ENCODE measurements at places on chromosomes 7 and 10.

DNA sequence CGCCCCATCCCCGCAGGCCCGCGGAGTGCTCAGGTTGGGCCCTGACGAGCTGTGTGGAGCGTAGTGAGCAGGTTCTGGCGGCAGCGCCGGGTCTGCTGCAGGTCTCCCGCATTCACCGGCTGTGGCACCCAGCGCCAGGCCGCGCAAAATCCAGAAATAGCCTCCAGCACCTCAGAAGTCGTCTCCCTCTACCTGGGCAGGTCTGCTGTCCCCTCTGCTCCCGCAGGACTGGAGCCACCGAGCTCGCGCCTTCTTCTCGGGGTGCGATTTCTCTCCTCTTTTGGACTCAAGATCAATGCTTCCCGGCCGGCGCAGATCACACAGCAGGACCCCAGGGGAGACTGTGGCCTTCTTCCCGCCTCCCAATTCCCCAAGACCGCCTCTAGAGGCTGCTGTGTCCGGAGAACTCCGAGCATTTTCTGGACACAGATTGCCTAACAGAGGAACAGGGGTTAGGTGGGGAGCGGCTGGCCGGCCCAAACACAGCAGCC lies 8.4 kb downstream of the TLX1 start:
- no peak for DNase-seq

- DNase-seq, result no peak
Measured at GRCh38 chr10:123885406-123886170, 6.0 kb downstream of the CPXM2 start.

GRCh38 chr10:129659508-129660268 lies 192.6 kb downstream of the MGMT start:
- no peak for DNase-seq

DNA sequence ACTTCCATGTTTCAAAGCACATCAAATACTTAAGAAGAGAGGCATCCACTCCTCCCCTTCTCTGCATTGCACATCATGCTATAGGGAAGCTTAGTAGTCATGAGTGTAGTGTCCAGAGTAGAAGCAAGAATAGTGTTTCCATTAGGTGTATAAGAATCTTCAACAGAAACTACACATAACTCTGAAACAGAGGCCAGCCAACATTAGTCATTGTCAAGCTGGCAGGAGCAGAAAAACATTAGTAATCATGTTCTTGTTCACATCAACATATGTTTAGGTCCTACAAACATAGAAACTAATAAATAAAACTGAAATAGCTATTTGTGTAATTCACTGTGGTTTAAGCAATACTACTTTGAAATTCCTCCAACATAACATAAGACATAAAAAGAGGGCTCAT lies 370.2 kb downstream of the PPP1R3A start:
- no peak for DNase-seq

- no peak for DNase-seq
Measured at GRCh38 chr7:17086403-17086802, 204.6 kb upstream of the AGR3 start.

DNA sequence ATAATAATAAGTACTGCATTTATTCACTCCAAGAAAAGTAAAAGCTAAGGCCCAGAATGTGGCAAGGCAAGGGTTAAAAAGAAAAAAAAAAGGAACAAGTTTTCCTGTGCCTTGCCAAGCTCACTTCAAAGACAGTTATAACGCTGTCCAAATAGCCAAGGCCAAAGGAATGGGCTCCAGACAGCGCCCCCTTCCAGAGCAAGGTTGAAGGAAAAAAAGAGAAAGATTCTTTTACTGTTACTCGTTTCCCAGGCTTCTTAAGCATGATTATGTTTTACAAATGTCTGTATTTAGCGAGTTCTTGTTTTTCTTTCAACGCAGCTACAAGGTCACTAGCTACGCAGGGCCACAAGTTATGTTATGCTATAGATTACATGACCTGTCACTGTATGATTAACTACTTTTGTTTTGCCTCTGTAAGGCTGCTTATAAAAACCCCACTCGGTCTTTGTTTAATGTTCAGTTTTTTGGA lies 9.1 kb upstream of the EIF4H start:
- no peak for DNase-seq

DNA sequence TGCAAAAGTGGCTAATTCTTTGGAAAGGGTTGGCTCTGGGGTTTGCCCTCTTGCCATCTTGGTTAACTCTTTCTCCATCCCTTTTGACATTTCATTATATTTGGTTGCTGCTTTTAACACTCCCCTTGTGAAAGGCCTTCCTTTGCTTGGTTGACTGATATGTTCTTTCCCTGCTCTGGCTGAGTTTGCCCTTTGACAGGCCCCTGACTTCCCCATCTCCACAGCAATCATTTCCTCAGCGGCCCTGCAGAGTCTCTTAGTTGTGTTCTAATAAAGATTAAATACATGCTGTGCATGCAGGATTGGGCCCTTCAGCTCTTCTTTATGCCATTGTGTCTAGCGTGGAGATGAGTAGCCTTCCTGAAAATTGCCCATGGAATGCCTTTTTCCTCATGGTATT lies 84.5 kb upstream of the CSTF2T start:
- DNase-seq, result no peak

GRCh38 chr10:75137533-75138438 lies 26.3 kb downstream of the SAMD8 start:
- DNase-seq, result peak; percentile 52

DNA sequence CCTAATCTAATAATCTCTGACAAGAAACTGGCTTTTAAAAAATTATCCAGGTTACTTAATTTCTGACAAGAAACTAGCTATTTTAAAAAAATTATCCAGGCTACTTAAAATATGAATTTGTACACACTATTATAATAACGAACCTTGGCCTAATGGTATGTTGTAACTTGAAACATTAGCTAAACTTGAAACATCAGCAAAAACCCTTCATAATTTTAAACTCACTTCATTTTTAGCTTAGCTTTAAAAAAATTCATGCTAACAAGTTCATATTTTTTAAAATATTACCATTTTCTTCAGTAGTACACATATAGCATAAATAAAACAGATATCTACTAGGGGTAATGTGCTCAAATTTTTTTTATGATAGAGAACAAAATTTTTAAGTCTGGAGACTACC lies 35.6 kb downstream of the BRAF start:
- DNase-seq, result no peak

DNA sequence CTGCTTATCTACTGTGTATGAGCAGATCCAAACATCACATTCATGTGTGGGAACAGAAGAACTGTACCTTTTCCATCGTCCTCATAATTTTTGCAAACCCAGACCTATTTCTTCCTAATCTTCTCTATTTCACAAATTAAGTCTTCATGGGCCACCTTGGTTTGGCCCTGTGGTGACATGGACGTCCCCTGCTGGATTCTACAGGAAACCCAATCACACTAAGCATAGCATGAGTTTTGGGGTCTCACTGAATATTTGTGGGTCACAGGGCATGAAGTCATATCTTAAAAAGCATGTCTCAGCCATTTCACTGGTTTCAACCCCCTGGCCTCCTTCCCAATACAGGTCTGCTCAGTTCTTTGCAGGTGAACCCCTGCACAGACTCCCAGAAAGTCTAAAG lies 35.8 kb upstream of the CDCA7L start:
- DNase-seq, result no peak

DNA sequence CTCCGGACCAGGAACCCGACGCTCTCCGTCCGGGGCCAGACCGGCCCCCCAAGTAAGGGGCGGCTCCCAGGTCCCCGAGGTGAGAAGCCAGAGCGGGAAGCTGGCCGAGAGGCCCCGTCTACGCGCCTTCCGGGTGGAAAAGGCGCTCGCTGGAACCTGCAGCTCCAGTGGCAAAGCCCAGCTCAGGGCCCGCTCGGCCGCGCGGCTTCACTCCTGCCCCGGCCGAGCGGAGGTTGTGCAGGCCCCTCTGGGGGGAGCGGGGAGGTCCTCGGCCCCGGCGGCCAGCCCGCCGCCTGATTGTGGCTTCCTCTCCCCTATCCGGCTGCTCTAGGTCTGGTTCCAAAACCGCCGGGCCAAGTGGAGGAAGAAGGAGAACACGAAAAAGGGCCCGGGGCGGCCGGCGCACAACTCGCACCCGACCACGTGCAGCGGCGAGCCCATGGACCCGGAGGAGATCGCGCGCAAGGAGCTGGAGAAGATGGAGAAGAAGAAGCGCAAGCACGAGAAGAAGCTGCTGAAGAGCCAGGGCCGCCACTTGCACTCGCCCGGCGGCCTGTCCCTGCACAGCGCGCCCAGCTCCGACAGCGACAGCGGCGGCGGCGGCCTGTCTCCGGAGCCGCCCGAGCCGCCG lies 2.9 kb downstream of the UNCX start:
- DNase-seq, result no peak
